Mesendoderm (in vitro differentiated cells): ENCODE measurements at places on chromosomes 3 and 15.

GRCh38 chr15:81492331-81492968 lies 118.4 kb upstream of the TMC3 start:
- H3K36me3 ChIP-seq = no peaks in the 10 kb centered on the region
- no peak overlapping the region for H3K4me3 ChIP-seq
- H3K27ac ChIP-seq = no peak overlapping the region
- DNase-seq = no peak
- no peaks in the 10 kb centered on the region for H3K27me3 ChIP-seq

DNA sequence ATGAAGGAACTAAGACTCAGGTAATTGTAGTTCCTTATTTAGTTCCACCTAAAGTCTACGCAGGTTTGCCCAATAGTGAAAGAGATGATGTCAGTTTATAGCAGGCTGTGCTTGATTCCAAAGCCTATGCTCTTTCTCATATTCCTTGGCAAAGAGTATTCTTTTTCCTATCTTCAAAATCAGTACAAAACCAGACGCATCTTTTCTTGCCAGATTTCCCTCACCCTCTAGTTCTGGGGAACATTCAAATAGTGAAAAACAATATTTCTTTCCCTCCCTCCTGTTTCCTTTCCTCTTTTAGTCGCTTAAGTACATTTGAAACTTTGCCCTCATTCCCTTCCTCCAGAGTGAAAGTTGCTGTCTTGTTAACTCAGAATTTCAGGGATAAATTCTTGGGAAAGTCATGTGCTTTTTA lies 134.6 kb upstream of the PDZRN3 start:
- no peak overlapping the region for H3K27ac ChIP-seq
- DNase-seq = no peak
- H3K36me3 ChIP-seq = no peaks in the 10 kb centered on the region

DNA sequence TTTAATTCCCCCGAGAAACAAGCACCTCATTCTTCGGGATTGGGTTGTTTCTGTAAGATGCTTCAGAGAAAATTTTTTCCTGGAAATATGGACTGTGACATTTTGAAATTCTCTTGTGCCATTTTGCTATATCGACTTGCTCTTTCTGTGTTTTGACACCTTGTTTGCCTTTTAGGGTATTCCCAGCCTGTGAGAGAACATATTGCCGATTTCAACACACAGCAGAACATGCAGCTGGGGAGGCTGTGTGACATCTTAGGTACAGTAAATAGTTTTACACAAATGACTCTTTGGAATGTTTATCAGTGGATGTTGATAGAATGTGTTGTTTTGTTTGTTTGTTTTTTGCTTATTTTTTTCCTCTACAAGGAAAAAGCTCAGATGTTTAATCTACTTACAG lies 130.2 kb downstream of the IQCH start:
- no peak for DNase-seq
- H3K36me3 ChIP-seq = no peaks in the 10 kb centered on the region
- H3K27ac ChIP-seq = no peak overlapping the region
- H3K27me3 ChIP-seq = no peaks in the 10 kb centered on the region

DNA sequence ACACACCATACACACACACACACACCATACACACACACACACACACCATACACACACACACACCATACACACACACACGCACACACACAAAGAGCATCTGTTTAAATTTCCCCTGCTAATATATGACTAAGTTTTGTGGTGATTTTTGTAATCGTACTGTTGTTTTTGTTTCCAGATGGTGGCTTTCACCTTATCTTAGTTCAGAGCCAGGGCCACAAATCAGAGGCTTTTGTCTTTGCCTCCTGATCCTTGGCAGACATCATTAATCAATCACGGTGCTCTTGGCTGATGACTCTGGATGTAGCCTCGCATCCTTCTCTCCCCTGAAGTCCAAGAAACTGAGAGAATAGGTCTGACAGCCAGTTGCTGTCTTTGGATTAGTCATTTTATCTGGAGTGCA lies 52.1 kb downstream of the EDEM1 start:
- no peak overlapping the region for H3K4me3 ChIP-seq
- no peaks in the 10 kb centered on the region for H3K27me3 ChIP-seq
- peak; percentile 21 for DNase-seq
- no peaks in the 10 kb centered on the region for H3K4me1 ChIP-seq

DNA sequence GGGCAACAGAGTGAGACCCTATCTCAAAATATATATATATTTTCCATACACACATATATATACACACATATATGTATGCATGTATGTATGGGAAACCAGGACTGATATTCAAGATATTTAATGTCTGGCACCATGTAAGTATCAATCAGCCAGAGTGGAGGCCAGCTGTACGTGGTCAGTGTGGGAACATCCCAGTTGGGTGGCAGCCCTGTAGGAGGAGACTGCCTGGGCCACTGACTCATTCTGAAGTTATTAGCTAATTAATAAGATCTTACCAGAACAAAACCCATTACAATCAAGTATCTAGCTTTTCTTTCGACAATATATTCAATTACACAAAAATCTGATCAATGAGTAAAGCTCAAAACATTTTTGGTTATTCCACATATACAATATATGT lies 85.1 kb upstream of the OCA2 start:
- DNase-seq = no peak
- H3K36me3 ChIP-seq = no peaks in the 10 kb centered on the region
- H3K4me3 ChIP-seq = no peak overlapping the region
- H3K4me1 ChIP-seq = no peaks in the 10 kb centered on the region
- no peaks in the 10 kb centered on the region for H3K27me3 ChIP-seq

GRCh38 chr3:30302027-30302426 lies 304.4 kb upstream of the TGFBR2 start:
- H3K36me3 ChIP-seq = no peaks in the 10 kb centered on the region
- H3K4me3 ChIP-seq = no peak overlapping the region
- no peak for DNase-seq
- H3K27me3 ChIP-seq = no peaks in the 10 kb centered on the region

DNA sequence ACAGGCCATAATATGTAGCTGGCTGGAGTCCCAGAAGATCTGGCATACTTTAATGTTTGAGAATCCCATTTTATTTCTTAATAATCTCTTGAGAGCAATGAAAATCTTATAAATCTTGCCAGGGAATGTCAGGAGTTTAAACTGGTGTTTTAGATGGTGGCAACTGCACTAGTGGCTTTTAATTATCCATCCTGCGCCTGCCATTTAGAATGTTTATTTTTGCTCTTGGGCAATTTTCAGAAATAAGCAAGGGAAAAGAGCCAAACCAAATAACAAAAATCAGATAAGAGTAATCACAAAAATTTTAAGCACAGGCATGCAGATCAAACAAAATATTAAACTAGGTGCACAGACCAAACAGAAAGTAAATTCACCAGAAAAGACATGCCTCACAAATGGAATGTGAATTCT lies 41.9 kb upstream of the UBP1 start:
- DNase-seq = no peak
- no peaks in the 10 kb centered on the region for H3K4me1 ChIP-seq
- no peak overlapping the region for H3K4me3 ChIP-seq
- no peaks in the 10 kb centered on the region for H3K36me3 ChIP-seq

DNA sequence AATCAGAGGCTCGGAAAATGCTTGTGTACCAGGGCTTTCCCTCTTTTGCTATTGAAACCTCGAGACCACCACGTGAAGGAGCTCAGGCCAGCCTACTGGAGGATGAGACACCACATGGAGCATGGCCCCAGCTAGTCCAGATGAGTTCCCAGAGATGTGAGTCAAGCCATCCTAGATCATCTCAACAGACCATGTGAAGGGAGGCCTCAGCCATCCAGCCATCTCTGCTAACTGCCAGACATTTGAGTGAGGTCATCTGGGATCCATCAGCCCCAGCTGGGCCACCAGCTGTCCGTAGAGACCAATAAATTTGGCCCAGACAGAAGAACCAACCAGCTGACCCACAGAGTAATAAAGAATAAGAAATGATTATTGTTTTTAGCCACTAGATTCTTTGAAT lies 62.8 kb upstream of the PROK2 start:
- H3K27ac ChIP-seq = no peak overlapping the region
- H3K36me3 ChIP-seq = no peaks in the 10 kb centered on the region
- H3K4me1 ChIP-seq = no peaks in the 10 kb centered on the region
- no peaks in the 10 kb centered on the region for H3K27me3 ChIP-seq
- H3K4me3 ChIP-seq = no peak overlapping the region
